ENCODE measurements at places on chromosomes 5 and 9.

DNA sequence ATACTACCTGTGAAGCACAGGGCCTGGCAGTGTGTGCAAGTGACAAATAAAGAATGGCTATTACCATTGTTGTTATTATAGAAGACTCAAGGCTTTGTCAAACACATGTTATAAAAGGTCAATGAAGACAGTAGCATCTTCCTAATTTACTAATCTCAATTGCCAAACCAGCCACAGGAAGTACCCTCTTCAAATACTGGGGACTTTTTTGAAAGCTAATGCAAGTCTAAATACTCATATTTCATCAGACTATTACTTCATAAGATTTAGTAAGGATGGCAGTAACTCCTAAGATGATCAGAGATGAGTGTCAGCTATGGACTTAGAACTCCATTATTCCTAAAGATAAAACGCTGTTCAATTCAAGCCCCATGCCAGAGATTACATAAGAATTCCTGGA lies 43.0 kb downstream of the GNAQ start:
- no peak for DNase-seq

DNA sequence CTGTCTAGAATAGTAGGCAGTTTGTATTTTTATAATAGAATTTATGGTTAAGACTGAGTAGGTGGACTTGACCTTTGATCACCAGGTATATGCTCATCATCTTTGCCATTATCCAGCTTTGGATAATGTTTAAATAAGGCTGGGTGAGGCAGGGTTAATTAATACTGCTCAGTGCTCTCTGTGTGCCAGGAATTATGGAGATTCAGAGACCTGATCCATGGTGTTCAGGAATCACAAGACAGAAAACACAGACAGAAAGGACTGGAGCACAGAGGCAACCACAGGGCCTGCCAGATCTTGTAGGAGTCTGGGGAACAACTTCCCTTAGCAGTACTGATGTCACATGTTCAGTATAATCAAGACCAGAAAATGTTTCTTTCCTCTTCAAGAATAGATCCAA lies 186.3 kb upstream of the ADCY2 start:
- DNase-seq: no peak

DNA sequence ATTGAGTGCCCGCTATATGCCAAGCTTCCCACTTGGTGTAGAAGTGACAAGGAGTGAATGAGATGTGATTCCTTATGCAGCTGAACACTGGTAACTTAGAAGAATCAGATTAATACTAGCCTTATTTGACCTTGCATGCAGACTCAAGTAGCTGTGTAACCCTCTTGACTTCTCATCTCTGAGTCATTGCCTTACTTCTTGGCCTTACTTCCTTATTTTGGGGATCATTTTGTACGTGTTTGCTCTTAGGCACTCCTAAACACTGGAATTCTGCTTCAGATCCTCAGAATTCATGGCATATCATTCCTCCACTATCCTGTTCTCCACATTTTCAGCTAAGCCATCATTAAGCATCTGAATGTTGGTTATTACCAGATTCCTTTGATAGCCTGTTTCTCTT lies 948.9 kb upstream of the ARRDC3 start:
- no peak for DNase-seq

DNA sequence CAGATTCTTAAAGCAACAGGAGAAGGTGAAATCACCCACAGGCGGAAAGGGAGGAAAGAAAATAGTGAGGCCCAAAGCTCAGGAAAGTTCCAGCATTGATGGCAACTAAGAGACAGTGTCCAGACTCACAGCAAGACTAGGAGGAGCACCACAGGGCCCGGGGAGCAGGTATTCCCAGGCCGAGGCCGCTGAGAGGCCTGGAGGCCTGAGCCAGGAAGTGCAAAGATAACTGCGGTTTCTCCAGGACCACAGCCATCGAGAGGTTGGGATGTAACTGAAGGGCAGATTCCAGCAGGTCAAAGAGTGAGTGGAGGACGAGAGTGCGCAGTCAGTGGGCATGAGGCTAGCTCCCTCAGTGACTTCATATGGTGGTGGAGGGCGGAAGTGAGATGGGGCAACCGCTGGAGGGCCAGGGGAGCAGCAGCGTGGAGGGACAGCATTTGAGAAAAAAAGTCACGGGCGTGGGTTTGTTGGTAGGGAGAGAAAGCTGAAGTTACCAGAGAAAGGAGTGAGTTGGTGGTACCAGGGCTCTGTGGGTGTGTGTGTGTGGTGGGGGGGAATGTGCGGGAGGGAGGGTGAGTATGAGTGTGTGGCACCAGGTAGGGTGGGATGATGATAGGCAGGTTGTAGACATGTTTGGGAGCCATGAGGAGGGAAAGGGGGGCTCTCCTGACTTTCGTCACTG lies 89.7 kb downstream of the PSD2 start:
- no peak for DNase-seq

- no peak for DNase-seq
Measured at GRCh38 chr5:153543959-153544470, 53.5 kb downstream of the GRIA1 start.

GRCh38 chr5:97405941-97406340 lies 222.9 kb upstream of the RIOK2 start:
- DNase-seq: no peak

GRCh38 chr5:149280124-149280523 lies 8.5 kb downstream of the AFAP1L1 start:
- DNase-seq: no peak

GRCh38 chr5:76021936-76022584 lies 61.1 kb upstream of the SV2C start:
- no peak for DNase-seq

- no peak for DNase-seq
Measured at GRCh38 chr9:20823051-20823450, 139.0 kb downstream of the FOCAD start.

DNA sequence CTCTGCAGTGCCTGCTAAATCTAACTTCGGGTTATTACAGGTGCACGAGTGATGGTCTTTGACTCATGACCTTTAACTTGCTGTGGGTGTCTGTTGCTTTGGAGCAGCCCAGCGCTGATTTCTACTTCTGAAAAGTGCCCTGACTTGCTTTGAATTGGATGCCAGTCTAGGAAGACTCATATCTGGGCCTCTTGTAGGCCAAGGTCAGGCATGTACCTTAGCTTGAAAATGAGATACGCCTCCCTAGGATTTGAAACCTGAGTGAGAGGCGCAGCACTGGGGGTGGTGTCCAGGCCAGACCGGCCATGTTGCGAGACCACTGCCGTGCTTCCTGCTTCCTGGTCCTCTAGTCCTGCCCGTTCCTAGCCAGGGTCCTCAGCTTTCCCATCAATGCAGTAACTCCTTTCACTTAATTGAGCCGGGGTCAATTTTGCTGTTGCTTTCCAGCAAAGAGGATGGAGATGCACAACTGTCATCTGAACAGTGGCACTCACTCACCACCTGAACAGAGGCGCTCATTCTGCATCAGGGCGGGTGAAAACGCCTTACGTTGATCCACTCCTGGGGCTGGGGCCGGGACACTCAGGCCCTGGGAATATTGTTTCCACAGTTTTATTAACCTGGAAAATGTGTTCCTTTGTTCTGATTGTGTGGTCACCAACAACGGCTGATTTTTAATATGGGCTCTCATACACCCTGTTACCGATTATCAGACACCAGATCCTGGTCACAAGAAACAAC lies 14.3 kb downstream of the PCAT7 start:
- no peak for DNase-seq

DNA sequence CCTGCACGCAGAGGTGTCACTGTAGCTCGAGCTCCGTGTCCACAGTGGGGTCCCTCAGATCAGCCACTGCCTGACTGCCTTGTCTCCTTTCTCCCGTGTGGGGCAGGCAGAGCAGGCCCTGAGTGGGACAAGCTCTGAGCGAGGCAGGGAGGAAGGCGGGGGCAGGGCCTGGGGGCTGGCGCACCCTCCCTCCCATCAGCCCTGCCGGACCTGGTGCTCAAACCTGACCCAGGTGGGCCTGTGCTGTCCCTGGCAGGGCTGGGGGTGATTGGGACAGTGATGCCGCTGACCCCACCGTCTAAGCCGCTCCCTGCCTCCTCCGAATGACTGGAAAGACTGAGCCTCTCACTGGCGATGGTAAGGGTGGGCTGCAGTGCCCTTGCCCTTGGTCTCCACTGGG lies 60.9 kb downstream of the KCNT1 start:
- no peak for DNase-seq

- DNase-seq: no peak
Measured at GRCh38 chr5:112957036-112957808, 19.4 kb upstream of the DCP2 start.

DNA sequence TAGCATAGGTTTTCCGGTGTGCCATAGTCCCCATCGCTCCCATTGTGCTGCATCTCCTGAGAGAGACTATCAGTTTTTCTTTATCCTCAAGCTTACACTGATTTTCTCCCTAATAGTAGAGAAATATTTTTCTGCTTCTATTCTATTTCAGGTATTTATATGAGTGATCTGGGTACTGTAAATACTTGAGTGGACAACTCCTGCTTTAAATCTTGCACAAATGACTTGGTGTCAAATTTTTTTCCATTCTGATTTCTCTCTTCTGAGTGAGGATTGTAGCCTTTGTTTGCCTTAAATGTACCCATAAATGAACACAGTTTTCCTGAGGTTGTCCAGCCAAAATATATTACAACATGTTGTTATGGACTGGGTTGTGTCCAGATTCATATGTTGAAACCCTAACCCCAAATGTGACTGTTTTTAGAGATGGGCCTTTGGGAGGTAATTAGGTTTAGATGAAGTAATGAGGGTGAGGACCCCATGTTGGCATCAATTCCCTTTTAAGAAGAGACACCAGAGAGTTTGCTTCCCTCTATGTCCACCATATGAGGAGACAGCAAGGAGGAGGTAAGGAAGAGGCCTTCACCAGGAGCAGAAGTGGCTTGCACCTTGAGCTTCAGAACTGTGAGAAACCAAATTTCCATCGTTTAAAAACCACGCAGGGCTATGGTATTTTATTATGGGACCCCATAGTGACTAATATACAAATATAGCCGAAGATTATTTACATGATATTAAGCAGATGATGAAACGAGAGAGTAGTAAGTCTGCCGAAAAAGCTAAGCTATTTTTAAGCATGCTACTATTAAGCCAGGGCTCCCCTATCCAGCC lies 336.4 kb upstream of the MPDZ start:
- no peak for DNase-seq

DNA sequence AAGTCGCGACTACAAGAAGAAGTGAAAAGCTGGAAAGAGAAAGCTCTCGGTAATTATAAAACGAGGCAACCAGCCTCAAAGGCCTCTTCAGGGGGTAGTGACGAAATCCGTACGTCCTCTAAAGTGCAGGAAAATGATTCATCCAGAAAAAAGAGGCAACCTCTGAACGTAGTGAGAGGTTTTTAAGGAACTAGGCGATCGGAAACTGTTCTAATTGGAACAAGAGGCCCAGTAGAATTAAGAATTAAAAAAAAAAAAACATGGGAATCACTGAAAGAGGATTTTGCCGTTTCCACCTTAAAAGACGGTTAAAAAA lies 1.0 kb downstream of the CSNK1A1 start:
- DNase-seq: peak; percentile 35

DNA sequence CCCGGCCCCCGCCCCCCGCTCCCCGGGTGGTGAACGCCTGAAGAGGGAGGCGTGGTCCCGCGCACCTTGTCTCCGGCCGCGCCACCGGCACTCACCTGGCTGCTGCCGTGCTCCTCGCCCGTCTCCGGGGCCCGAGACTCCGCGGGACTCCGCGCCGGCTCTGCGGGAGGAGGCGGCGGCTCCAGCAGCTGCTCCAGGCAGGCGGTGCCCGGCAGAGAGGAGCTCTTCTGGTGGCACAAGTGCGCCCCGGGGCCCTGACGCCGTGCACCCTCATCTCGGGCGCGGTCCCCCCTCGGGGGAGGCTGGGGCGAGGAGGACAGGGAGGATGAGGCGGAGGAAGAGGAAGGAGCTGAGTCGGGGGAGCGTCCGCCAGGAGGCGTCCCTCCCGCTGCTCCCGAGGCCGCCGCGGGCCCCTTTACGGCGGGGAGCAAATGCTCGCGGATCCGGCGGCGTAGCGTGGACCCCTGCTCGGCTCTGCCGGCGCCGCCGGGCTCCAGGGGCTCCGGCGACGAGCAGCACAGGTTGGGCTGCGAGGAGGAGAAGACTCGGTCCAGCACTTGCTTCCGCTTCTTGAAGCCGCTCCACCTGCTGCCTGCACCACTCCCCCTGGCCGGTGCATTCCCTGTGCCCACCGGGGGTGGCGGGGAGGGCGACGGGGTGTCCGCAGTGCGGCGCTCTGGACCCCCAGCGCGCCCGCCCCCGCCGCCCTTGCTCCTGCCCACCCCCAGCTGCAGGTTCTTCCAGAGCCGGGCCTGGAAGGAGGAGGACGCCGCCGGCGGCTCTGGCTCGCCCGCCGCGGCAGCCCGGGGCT lies 928 bp downstream of the MCTP1 start:
- DNase-seq: no peak

GRCh38 chr5:150556859-150557508 lies 49.1 kb downstream of the NDST1 start:
- no peak for DNase-seq

- DNase-seq: no peak
Measured at GRCh38 chr5:107857785-107858184, 187.0 kb upstream of the EFNA5 start.

GRCh38 chr5:139063664-139064054 lies 134.5 kb downstream of the SIL1 start:
- DNase-seq: no peak

DNA sequence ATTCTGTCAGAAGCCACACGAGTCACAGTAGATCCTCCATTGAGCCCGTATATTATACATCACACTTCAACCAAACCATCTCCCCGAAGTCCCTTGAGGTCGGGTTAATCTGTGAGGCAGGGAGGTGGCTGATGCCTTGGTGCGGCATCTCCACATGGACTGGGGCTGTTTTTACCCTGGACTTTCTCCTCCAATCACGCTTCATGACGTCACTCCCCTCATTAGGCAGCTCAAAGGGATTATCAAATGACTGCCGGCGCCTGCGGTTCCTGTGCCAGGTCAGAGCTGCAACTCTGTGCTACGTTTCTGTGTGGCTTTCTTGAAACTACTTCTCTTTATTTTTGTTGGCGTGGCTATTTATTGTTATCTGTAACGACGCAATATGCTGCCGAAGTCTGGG lies 53.7 kb downstream of the TMOD1 start:
- no peak for DNase-seq

GRCh38 chr9:27626244-27627187 lies 53.2 kb upstream of the C9orf72 start:
- DNase-seq: no peak

GRCh38 chr9:8136477-8136876 lies 336.9 kb upstream of the DMAC1 start:
- no peak for DNase-seq

- no peak for DNase-seq
Measured at GRCh38 chr9:137252555-137253506, 1.7 kb downstream of the STPG3 start.

- DNase-seq: no peak
Measured at GRCh38 chr5:132301344-132302271, 7.4 kb downstream of the SLC22A4 start.

Data from CD4-positive, alpha-beta T cell treated with Interleukin-4 for 4 hours (primary cell).